ENCODE measurements at places on chromosomes 16 and 17.

GRCh38 chr16:75239542-75240122 lies 11.8 kb downstream of the BCAR1 start:
- DNase-seq, result no peak

GRCh38 chr17:79841369-79842135 lies 2.3 kb upstream of the CBX4 start:
- no peak for DNase-seq

DNA sequence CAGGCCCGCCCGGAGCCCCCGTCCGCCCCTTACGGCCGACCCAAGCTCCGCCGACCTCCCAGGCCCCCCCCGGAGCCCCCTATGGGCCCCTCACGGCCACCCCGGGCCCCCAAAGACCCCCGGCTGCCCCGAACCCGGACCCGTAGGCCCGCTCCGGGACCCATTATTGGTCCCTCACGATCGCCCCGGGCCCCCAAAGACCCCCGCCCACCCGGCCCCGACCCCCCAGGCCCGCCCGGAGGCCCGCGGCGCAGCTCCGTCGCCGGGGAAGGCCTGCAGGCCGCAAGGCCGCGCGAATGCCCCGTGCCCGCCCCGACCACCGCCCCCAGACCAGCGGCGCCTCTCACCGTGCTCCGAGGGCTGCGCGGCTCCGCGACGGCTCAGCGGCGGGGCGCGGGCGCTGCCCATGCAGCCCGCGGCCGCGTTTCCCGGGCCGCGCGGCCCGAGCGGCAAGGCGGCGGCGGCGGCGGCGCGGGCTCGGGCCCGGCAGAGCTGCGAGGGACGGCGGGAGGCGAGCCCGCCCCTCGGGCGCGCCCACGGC lies 393 bp downstream of the ANKRD11 start:
- peak; percentile 20 for DNase-seq

GRCh38 chr16:67922740-67923139 lies 8.9 kb downstream of the CTRL start:
- DNase-seq, result no peak

DNA sequence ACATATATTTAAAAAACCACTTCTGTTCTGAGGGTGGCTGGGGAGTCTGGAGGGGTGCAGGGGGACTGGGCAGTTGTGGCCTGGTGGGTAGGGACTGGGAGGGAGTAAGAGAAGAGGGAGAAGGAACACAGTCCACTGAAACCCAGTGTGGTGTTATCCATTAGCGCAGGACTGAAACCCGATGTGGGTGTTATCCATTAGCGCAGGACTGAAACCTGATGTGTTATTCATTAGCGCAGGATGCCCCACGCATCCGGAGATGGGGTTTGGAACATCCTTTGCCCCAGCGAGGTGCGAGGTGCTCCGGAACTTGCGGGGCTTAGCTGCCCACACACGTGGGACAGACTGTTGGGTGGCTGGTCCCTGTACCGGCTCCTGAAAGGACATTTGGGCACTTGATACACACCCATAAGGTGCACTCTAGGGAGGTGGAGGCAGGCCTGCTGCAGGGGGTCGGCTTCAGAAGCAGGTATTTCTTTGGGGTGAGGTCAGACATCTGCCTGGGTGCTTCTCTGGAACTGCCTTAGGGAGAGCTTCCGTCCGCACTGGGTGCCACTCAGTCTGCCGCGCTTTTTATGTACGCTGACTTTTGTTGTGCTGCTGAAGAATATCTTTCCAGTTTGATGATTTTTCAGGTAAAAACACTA lies 20.3 kb upstream of the FASN start:
- no peak for DNase-seq

GRCh38 chr17:51673070-51673469 lies 412.7 kb downstream of the UTP18 start:
- DNase-seq, result no peak

GRCh38 chr16:66035096-66035495 lies 331.4 kb upstream of the CDH5 start:
- DNase-seq, result no peak

DNA sequence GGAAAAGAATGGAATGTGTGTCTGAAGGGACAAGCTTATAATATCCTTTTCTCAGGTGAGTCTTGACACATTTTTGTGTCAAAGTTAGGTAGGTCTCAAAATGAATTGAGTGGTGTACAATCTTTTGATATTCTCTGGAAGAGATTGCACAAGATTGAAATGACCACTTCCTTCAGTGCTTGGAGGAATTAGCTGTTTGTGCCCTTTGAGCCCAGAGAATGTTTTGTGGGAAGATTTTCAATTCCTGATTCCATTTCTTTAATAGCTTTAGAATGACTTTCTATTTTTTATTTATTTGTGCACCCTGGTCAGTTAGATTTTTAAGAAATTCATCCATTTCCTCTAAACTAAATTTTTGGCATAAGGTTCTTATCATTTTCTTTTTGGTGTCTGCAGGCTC lies 1.6 kb upstream of the CCL13 start:
- no peak for DNase-seq
